ENCODE measurements at places on chromosomes 4 and X.

GRCh38 chrX:75096331-75096730 lies 59.8 kb downstream of the ABCB7 start:
- no peak for DNase-seq

DNA sequence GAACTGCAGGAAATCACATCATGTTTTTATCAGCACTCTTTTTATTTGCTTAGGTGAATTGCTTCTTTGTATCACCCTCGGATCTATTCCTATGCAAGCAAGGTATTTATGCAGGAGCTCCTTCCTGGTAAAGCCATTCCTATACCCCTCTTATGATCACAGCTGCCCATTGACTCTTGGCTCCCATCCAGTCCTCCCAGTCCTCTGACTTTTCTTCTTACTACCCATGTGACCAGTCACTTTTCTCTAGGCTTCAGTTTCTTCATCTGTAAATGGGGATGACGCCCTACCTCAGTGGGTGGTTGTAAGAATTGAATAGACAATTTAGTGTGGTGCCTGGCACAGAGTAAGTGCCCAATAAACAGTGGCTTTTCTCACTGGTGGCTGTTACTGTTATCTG lies 144.9 kb downstream of the FHIP1A start:
- no peak for DNase-seq

- no peak for DNase-seq
Measured at GRCh38 chr4:19300213-19300612, 951.5 kb upstream of the SLIT2 start.

- no peak for DNase-seq
Measured at GRCh38 chr4:57405359-57405758, 295.2 kb upstream of the IGFBP7 start.

GRCh38 chrX:112056886-112057285 lies 25.7 kb downstream of the TRPC5 start:
- DNase-seq, result no peak

GRCh38 chr4:71259911-71260331 lies 78.9 kb upstream of the SLC4A4 start:
- DNase-seq, result no peak

GRCh38 chr4:7202411-7202810 lies 10.1 kb downstream of the SORCS2 start:
- no peak for DNase-seq

GRCh38 chr4:176034499-176034898 lies 31.1 kb upstream of the WDR17 start:
- no peak for DNase-seq

DNA sequence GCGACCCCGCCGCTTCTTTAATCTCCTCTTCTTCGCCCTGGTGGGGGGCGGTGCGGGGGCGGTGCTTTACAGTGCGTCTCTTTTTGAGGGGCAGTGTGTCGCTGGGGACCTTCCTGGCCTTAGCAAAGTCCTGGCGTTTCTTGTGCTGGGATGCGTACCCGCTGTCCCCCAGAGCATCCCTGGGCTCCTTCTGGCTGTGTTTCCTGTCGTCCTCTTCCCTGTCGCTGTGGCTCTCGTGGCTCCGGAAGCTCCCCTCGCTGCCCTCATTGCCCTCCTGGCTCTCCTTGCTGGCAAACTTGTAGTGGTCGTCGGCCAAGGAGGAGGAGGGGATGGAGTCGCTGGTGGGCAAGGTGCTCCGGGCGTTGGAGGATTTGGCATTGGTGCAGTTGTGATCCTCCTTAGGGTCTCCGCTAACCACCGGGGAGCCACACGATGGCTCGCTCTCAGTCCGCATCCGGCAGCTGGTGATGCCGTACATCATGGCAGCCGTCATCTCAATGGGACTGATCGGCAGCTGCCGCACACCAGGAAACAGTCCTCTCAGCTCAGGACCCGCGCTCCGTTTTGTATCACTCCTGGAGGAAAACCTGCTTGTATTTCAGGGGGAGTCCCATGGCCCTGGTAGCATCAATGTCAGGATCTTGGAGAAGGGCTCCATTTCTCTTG lies 30.4 kb upstream of the TMSB15A start:
- DNase-seq, result no peak

- DNase-seq, result no peak
Measured at GRCh38 chr4:149604827-149605226, 210.8 kb downstream of the IQCM start.

GRCh38 chr4:26048378-26048882 lies 134.4 kb downstream of the SMIM20 start:
- no peak for DNase-seq
